ENCODE measurements at places on chromosomes 5 and 9. TPM values are rescaled to one million over a fixed set of nuclear protein-coding genes. Genes with fewer than 3 reads are reported as not detected.

DNA sequence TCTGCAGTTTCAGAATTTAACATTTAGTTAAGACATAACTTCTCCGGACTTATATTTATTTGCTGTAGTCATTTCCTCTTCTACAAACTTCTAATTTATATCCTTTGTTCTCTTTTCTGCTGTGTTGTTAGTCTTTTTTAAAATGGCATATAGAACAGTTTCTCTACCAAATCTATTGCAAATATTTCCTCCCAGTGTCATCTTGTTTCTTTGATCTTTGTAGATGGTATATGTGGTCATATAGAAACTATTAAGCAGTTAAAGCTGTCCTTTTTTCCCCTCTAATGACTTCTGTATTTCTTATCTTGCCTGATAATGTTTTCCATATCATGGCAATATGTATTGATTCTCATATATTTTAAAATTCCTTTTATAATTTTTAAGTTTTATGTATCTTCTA is 264.5 kb downstream of the MCTP1 start:
- DNase-seq: no peak

PCDHA10 gene
- polyA plus RNA-seq: 0.02 TPM

DNA sequence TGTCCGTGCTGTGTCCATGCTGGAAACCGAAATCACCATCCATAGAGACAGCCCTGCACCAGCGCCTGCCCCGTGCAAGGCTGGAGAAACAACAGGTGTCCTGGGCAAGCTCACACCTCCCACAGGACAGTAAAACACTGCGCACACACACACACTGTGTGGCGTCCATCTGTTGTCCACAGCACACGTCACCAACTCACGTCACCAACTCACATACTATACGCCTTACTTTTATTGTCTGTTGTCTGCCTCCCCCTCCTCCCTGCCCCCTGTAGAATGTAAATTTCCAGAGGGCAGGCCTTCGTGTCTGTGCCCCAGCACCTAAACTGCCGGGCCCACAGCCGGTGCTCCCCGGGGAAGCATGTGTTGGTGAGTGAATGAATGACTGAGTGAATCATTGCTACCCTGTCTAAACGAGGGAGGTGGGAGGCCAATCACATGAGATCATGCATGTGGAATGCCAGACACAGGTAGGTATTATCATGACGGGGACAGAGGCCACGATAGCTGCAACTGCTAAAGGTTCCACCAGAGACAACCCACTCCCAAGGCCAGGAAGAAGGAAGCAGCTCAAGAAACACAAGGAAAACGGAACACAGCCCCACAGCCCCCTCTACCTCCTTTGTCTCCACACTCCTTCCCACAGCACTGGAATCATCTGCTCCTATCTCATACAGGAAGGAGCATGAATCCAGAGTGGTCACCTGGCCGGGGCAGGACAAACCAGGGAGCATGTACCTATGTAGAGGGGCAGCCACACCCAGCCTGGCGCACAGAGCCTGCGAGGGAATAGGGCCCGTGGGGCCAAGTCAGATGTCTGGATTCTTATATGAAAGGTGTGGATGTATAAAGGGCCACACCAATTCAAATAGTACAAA is 41.9 kb downstream of the STK10 start:
- DNase-seq: no peak

GABRP gene
- not detected for polyA plus RNA-seq

ADAMTS19 gene
- polyA plus RNA-seq: 0.17 TPM

All from IMR-90 (cell line).